ENCODE measurements at places on chromosomes 4 and X.

DNA sequence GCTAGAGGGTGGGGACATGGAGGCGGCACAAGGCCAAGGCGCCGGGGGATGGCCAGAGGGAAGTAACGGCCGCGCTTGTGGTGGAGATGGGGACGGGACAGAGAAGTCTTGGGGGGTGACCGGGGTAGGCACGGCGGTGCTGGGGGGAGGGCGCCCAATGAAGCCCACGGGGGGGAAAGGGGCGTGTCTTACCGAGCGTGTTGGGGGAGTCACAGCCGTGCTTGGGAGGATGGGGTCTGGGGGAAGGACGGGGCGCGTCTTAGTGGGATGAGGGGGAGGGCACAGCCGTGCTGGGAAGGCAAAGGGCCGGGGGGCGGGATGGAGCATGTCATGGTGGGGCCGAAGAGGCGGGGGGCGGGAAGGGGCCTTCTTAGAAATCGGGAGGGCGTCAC is 952 bp downstream of the ARSD start:
- no peak for DNase-seq

- no peak for DNase-seq
These were observed 8.0 kb downstream of the NUDT6 start for GRCh38 chr4:122914292-122914904.

DNA sequence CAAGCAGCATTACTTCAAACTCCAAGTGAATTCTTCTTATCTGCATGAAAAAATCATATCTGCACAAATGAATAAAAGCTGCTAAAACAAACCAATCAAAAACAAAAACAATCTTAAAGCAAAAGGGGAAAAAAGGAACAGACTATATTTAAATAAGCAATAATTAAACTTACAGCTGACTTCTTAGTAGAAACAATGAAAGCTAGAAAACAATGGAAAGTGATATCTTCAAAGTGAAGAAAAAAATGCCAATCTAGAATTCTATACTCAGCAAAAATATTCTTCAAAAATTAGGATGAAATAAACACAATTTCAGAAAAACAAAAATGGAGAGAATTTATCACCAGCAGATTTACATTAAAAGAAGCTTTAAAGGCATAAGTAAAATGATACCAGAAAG is 20.0 kb downstream of the STBD1 start:
- DNase-seq, result no peak

- no peak for DNase-seq
These were observed 315.4 kb downstream of the PPP3CA start for GRCh38 chr4:101031971-101032370.

- DNase-seq, result no peak
These were observed 18.0 kb downstream of the ING2 start for GRCh38 chr4:183522821-183523220.

DNA sequence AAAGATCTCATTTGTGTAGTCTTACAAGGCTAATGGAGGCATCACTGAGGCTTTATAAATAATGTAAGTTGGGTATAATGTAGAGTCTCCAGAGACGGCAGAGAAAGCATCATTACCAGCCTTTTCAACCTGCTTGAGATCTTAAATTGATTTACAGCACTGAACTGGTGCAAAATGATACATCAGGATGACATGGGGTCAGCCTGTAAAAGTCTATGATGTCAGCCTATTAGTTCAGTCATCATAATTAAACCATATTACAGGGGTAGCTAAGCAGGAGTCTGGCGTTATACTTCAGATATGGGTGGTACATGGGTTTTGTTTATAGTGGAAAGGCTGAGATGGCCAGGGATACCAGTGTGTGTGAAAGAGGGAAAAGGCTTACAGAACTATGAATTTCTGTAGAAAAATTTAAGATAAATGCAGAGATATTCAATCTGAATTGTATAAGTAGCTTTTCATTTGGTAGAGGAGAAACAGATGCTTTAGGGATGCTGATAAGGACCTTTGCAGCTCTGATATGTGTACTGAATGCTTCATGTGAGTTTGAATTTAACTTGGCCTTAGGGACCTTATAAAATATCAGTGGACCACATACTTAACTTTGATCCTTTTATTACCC is 2.7 kb downstream of the SMAD1 start:
- DNase-seq, result no peak

DNA sequence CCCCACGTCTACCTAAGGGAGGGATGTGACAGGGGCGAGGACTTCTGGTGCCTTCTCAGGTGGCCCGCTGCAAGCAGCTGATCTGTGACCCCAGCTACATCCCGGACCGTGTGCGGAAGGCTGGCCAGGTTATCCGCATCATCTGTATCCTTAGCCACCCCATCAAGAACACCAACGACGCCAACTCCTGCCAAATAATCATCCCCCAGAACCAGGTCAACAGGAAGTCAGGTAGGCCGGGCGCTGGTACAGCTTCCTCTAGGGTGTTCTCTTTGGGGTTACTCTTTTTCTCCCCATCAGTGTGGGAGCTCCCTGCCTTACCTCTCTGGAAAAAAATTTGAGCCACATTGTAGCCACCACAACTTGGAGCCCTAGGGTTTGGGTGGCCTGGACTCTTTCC is 2.4 kb upstream of the FAM50A start:
- DNase-seq, result no peak

GRCh38 chrX:123093792-123094191 is 90.3 kb upstream of the GRIA3 start:
- DNase-seq, result no peak

- no peak for DNase-seq
These were observed 167.5 kb downstream of the ADGRA3 start for GRCh38 chr4:22348410-22348809.

GRCh38 chr4:93502991-93503390 is 325.6 kb upstream of the ATOH1 start:
- no peak for DNase-seq

- DNase-seq, result no peak
These were observed 92.5 kb downstream of the AREG start for GRCh38 chr4:74537459-74537858.

DNA sequence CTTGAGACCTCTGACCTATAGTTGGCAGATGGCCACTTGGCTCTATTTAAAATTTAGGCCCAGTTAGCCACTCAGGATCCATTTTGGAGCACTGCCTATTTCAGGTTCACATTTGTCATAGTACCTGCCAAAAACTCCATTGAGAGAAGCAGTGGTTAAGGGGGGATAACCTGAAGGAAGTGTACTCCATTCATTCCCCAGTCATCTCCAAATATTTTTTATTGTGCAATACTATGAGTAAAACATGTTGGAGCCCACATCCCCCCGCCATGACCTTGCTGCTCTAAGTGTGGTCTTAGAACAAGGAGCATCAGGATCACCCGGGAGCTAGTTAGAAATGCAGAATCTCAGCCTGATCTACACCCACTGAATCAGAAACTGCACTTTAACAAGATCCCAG is 21.1 kb downstream of the PLP1 start:
- DNase-seq, result no peak

GRCh38 chr4:31069151-31069550 is 349.0 kb downstream of the PCDH7 start:
- no peak for DNase-seq

DNA sequence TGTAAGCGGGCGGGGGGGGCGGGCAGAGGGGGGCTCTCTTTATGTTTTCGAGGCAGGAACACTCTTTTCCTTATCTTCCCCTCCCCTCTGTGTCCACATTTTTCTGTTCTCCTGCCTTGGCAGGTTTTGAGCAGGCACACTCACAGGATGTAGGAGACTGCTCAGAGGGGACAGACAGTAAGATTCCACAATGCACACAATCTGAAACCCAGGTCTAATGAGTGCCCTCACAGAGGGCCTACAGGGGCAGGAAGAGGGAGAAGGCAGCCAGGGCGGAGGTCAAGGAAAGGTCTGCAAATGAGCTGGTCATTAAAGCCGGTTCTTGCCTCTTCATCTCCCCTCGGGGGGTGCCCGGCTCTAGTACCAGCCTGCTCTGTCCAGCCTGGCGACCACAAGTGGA is 106.1 kb upstream of the ATP6AP2 start:
- DNase-seq, result no peak

GRCh38 chrX:114046695-114047279 is 537.1 kb upstream of the HTR2C start:
- DNase-seq, result no peak

GRCh38 chrX:5774446-5774845 is 454.2 kb downstream of the NLGN4X start:
- no peak for DNase-seq

DNA sequence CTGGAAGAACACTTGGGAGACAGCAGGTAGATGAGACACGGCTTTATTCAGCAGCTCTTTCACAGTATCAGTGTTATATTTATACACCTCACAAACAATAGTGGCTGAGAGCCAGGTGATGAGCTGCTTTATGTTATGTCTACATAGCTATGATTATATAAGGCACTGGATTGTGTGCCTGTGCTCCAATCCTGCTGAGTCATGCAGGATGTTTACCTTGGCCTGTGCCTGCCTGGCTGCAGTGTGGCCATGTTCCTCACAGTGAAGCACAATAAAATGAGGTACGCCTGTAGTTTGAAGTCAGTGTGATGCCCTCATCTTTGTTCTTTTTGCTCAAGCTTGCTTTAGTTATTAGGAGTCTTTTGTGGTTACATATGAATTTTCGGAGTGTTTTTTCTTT is 31.3 kb downstream of the CXCL13 start:
- DNase-seq, result no peak

DNA sequence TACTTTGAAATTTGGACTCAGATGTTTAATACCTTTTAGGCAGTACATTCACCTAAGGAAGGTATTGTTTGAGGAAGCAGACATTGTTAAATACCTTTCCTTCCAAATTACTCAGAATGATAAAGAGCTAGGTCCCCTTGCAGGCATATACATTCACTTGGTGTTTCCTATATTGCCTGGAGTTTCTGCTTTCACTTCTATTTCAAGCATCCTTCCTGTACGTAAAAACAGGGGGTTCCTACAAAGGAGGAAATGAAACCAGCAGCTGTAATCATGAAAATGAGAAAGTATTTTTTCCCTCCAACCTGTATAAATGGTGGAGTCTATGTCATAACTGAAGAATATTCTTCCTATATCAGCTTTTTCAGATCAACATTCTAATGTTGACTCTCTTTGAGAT is 90.4 kb upstream of the RASGEF1B start:
- no peak for DNase-seq

- DNase-seq, result no peak
These were observed 88.8 kb upstream of the ESX1 start for GRCh38 chrX:104343428-104344129.

DNA sequence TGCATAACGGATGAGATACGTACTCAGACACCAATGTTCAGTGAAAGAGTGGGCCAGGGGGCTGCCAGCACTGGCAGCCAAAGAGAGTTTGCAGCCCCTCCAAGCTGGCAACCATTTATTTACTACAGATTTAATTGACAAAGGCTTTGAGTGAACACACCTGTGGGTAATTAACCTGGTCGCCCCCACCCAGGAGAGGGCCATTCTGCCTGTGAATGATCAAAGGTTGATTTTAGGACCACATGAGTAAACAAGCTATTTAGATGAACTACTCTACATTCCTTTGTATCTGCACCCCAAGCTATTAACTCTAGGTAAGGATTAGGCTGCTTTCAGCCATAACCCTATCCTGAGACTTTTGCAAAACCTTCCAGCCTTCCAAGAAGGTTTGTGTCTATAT is 55.0 kb downstream of the RBM46 start:
- DNase-seq, result no peak

- no peak for DNase-seq
These were observed 183.2 kb upstream of the TENT5D start for GRCh38 chrX:80237072-80237471.

- DNase-seq, result no peak
These were observed 120.9 kb downstream of the BEND2 start for GRCh38 chrX:18099745-18100144.

DNA sequence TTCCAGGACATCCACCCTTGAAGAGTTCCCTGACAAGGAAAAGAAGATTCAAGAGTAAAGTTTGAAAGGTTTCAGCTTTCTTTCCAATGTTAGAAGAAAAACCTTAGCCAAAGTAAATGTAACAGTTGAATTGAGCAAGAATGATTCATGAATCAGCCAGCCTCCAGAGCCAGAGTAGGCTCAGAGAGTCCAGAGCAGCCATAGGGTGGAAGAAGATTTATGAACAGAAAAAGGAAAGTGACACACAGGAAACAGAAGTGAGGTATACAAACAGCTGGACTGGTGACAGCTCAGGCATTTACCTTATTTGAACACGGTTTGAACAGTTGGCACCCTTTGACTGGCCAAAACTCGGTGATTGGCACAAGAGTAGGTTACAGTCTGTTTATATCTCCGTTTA is 63.2 kb downstream of the QDPR start:
- no peak for DNase-seq

DNA sequence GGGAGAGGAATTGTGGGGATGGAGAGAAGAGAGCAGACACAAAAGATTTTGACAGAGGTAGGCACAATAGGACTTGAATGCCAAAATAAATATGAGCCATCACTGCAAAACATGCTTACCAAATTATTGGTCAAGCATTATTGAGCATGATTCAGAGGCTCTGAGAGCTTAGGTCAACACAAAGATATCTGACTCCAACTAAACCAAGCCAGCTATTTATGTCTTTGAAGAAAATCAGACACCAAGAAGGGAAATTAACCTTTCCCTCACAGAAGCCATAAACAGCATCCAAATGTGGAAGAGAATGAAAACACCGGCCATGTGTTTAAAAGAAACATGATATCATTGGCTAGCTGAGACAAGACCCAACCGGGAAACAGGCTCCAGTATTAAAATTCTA is 323.2 kb downstream of the RAB28 start:
- no peak for DNase-seq

GRCh38 chrX:131763674-131764073 is 219.8 kb downstream of the OR13H1 start:
- DNase-seq, result peak; percentile 49

- no peak for DNase-seq
These were observed 383.3 kb downstream of the GRXCR1 start for GRCh38 chr4:43275779-43276178.

- no peak for DNase-seq
These were observed 369.8 kb downstream of the UNC5C start for GRCh38 chr4:95178938-95179337.

GRCh38 chr4:143634763-143635162 is 65.7 kb downstream of the FREM3 start:
- DNase-seq, result no peak

DNA sequence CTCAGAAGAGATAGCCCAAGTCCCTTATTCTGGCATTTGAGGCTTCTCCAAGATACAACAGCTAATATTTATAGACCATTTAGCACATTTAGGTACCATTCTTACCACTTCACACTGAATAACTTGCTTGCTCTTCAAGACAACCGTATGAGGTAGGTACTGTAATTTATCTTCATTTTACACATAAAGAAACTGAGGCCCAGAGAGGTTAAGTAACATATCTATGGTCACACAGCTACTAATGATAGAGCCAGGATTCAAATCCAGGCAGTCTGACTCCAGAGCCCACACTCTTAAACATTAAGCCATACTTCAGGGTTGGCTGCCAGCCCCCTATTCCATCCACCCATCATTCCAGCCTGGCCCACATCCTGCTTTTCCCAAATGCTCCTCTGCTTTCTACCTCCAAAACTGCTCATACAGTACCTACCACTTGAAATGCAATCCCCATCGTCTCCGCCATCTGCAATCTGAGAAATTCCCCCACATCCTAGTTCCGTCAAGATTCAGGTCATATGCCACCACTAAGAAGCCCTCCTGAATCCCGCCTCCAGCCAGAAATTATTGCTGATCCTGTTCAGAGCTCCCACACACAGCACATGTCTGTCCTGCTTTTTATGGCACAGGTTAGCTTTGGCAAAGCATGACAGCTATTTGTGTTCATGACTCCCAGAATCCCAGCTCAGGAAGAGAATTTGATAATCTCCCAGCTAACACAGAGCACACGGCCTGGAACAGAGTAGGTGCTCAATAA is 23.5 kb downstream of the IQSEC2 start:
- no peak for DNase-seq

GRCh38 chr4:76420188-76420761 is 666 bp downstream of the CCDC158 start:
- no peak for DNase-seq
